ENCODE measurements at places on chromosomes 4 and X.

GRCh38 chrX:85303544-85303943 lies 59.8 kb downstream of the ZNF711 start:
- peak; percentile 0 for DNase-seq

- no peak for DNase-seq
These were observed 66.1 kb downstream of the SOWAHB start for GRCh38 chr4:76831711-76832373.

- DNase-seq, result no peak
These were observed 70.1 kb downstream of the GABRB1 start for GRCh38 chr4:47101453-47101852.

DNA sequence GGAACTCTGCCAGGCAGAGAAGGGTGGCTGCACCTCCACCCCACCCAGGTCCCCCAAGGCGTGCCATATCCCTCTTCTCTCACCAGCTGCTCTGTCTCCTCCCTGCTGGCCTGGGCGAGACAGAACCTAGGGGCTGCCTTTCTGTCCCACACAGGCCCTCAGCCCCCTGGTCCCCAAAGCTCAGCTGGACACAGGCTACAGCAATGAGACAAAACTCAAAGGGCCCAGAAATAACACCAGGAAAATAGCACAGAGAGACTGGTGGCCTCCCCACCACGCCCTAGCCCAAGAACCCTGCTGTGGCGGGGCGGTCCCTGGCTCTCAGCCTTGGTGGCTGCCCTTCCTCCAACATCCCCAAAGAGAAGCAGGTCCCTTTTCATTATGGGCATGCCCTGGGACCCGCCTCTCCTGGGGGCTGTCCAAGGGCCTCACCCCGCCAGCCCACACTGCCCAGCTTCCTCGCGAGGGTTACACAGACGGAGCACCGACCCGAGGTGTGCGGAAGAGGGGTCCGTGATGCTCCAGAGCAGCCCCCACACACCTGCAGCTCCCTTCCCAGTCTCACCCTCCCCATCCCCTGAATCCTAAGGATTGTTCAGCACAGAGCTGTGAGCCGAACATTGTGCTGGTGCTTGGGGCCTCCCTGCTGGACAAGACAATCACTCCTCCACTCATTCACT lies 67.7 kb upstream of the HMX1 start:
- no peak for DNase-seq

Data from GM19239 (cell line).